ENCODE measurements at places on chromosomes 16 and 17.
A peak's percentile ranks its signal among the peaks of the same experiment; 100 is the strongest.

DNA sequence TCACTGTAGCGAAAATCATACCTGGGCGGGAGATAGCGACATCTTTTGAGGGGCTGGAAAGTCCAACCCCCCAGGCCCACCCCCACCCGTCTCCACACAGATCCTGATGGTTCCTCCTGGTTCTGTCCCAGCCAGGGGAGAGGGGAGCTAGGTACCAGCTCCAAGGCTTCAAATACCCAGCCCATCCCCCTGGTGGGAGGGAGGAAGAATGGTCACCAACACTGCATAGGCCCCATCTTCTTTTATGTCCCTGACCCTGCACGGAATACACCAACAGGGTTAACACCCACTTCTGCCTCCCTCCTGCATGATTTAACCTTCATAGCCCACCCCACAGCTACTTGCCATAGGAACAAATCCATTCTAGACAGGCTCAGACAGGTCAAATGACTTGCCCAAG, 9.3 kb downstream of the HAP1 start:
- DNase-seq, result no peak

GRCh38 chr16:80752541-80752940, 51.9 kb downstream of the CDYL2 start:
- no peak for DNase-seq

GRCh38 chr16:77158293-77158692, 32.7 kb upstream of the MON1B start:
- no peak for DNase-seq

- DNase-seq, result peak; percentile 95
These were observed 452 bp downstream of the SREBF1 start for GRCh38 chr17:17836250-17836817.

DNA sequence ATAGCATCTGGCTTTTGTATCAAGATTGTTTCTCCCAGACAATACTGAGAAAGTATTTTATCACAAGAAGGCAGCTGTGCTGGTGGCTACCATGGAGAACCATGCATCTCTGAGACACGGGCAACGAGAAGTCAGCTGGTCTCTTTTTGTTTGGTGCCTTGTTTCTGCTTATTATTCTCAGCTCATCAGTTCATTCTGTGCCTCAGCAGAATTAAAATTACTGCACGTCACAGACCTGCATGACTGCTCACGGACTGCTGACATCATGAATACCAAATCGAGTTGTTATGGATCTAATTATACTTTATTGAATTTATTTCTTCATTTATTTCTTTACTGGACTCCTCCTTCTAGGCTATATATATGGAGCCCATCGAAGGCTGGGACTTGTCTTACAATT, 19.0 kb upstream of the PMP22 start:
- no peak for DNase-seq

GRCh38 chr17:44979426-44979995, 11.4 kb upstream of the C1QL1 start:
- no peak for DNase-seq

GRCh38 chr17:74805591-74805991, 29.4 kb upstream of the NAT9 start:
- no peak for DNase-seq

DNA sequence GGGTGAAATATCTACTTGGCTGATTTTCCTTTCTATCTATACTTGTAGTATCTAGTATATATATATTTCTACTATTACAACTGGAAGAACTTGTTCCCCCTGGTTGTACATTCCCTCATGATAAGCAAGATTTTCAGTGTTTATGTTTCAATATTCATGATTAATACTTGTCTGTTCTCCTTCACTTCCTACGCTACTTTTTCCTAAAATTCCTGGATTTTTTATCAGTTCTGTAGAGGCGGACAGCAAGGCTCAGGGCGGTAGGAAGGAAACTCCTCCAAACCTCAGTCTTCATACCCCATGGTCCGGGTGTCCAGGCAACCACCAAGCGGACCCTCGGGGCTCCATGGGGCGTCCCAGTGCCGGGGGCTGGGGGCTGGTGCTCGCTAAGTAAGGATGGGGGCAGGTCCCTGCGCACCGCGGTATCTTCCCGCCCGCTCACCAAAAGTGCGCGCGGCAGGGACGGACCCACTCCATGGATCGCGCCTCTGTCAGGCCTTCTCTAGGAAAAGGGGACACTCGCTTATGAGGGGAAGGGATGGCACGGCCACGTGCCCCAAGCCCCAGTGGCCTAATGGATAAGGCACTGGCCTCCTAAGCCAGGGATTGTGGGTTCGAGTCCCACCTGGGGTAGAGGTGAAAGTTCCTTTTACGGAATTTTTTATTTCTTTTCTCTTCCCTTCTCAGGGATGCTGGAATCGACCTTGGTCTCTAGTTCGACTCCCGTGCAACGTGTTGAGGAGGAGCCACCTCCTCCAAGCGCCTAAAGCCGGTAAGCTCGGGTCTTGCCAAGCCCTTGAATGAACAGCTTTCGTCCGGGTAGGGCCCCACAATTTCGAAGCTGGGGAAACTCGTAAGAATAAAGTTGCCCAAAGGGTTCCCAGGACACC, 13.2 kb downstream of the ATP5PD start:
- peak; percentile 85 for DNase-seq

DNA sequence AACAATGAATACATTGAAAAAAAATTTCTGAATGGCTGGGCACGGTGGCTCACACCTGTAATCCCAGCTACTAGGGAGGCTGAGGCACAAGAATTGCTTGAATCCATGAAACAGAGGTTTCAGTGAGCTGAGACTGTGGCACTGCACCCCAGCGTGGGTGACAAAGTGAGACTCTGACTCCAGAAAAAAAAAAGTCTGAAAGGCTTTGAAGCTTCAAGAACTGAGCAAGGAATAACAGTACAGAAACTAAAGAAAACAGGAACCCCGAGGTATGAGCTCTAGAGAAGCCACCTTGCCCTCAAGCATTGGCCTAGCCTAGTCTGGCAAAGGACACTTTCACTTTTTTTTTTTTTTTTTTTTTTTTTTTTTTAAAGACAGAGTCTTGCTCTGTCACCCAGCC, 45.0 kb downstream of the TEX2 start:
- no peak for DNase-seq

GRCh38 chr17:63675607-63676546, 24.0 kb downstream of the LIMD2 start:
- no peak for DNase-seq

GRCh38 chr17:68195667-68196393, 52.0 kb upstream of the AMZ2 start:
- no peak for DNase-seq

GRCh38 chr17:28405632-28406472, at the start of gene SLC46A1:
TSS of gene SLC46A1 (minus strand) at chr17:28406212. CDS start at chr17:28406114, 98 bp downstream.
- no peak for DNase-seq

- no peak for DNase-seq
These were observed 17.3 kb upstream of the KCNJ12 start for GRCh38 chr17:21358682-21359482.

DNA sequence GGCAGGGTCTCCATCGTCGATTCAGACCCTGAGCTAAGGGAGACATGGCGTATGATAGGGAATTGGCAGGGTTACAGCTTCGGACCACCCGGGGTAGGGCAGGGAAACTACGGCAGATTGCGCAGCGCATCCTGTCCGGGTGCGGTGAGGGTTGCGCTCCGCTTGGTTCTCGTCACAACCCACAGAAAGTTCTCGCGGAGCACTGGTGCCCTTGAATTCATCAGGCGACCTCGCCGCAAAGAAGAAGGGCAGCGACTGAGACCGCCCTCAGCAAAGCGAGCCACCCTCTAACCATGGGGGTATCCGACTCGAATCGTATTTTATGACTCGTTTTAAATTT, 1.2 kb downstream of the HS3ST3B1 start:
- DNase-seq, result peak; percentile 46

DNA sequence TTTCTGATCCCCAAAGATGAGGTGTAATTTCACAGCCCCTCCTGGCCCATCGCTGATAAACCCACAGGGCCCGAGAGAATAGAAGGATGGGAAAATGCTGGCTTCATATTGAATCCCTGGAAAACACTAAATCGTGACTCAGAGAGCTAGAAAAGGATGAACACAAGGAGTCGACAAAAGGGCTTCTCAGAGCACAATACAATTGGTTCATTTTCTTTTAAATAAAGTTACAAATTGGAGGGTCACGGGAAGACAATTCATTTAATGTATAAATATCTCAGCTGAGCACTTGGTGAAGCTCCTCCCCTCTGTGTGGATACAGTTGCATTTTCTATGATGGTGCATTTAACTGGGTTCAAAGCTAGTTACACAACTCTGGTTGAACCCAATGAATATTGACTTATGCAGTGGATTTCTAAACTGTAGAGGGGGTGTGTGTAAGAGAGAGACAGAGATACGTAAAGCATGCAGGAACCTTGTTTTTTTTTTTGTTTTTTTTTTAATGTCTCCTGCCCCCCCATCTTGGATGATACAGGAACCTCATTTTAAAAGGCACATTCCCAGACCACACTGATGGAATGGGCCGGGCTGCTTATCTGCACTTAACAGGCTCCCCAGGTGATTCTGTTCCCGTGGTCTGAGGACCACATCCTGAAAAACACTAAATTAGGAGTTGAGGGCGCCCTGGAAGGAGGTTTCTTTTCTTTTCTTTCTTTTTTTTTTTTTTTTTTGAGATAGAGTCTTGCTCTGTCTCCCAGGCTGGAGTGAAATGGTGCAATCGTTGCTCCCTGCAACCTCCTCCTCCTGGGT, 14.1 kb downstream of the TTYH2 start:
- DNase-seq, result no peak

- DNase-seq, result no peak
These were observed 10.4 kb downstream of the ERAL1 start for GRCh38 chr17:28864991-28865849.

DNA sequence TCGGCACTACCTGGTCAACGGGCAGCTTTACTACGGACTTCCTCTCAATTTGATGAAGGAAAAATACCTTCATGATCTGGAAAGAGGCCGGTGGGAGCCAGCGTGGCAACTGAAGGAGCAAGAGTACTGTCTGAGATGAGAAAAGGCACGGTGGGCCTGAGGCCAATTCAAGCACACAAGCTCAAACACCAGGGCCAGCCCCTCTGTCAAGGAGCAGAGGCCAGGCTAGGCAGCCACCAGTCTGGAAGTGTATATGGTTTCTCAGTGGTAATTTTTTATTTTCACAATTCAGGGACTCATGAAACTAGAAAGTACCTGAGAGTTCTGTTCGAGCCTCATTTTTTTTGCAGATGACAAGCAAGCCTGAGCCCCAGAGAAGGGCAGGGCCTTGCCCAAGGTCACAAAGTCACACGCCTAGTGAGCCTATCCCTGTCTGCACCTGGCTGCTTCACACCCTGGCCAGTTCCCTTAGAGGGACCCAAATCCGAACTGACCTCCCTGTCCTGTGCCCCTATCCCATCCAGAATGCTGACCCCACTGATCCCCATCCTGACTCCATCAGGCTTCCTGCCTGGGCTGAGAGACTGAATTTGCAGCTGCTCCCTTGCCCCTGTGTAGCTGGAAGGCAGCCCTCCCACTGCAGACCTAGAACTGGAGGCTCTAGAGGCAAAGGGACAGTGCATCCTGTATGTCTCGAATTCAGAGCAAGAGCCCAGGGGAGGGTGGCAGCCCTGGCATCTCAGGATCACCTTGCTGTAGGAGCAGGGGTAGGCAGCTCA, 4.8 kb upstream of the TBX2 start:
- no peak for DNase-seq

DNA sequence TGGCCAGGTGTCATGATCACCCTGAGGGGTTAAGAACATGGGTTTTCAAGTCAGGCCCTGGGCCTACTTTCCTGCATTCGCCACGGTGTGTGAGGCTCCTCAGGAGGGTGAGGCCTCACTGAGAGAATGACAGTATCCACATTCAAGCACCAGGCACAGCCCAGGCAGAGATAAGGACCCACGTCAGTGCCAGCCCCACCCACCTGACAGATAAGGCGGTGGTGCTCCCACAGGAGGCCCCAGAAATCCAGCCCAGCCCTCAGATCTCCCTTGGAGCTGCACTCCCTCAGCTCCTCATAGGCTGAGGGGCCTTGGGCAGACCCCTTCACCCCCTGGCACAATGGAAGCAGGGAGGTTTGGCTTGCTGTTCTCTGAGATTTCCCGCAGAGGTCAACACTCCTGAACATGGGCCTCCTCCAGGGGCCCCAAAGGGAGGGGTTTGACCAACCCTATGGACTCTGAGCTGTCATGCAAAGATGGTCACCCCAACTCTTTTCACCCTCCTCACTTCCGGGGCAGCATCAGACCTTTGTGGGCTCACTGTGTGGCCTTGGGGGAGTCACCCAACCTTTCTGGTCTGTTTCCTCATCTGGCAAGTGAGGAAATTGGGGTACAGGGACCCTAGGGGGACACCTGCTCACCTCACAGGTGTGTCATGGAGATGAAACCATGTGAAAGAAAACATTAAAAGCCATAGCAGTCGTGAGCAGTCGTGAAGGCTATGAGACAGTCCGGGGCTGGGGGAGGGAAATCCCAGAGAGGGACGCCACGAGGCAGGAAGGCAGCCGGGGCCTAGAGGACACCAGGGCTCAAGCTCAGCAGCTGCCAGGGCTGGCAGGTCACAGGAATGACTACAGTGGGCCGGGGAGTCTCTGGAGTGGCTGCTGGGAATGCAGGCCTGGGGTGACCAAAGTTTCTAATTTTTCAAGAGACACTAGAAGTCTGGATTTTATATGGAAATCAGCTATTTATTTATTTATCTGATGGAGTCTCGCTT, 15.4 kb downstream of the PLLP start:
- DNase-seq, result no peak

- DNase-seq, result no peak
These were observed 4.2 kb upstream of the SREBF1 start for GRCh38 chr17:17840751-17841591.

GRCh38 chr16:56163938-56164337, 27.4 kb upstream of the GNAO1 start:
- DNase-seq, result no peak

All from CD4-positive, alpha-beta T cell treated with Interleukin-15 for 4 hours (primary cell).